ENCODE measurements at places on chromosomes 2 and 18. TPM values are rescaled to one million over a fixed set of nuclear protein-coding genes. Genes with fewer than 3 reads are reported as not detected.

Gene STAM2
- total RNA-seq = 20.8 TPM

DNA sequence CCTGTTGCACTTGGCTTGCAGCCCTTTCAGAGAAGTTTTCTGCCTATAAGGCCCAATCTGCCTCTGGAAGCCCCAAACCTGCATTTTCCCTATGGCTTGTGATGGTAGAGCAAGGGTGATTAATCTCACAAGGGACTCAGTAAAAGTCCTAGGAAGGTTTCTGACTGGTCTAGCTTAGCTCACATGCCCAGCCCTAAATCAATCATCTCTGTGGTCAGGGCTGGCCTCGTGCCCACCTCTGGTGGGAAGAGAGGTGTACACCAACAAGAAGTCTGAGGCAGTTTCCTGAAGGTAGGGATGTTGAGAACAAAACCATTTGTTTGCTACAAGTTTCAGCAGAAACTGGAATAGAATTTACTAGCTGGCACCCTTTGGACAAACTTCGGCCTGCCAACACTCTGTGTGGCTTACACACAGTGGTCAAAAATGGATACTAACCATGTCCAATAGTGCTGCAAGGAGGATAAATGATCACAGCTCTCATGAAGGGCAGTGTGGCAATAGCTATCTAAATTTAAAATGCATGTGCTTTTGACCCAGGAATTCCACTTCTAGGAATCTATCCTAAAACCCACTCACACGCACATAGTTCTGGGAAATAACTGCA is 96.4 kb downstream of the EN1 start:
- no peak for DNase-seq
- H3K4me1 ChIP-seq = no peaks in the 10 kb centered on the region
- H3K27me3 ChIP-seq = no peaks in the 10 kb centered on the region
- no peak overlapping the region for H3K27ac ChIP-seq
- no peak overlapping the region for H3K4me3 ChIP-seq

Gene CHN1
- 4.2 TPM for total RNA-seq

GRCh38 chr2:29245742-29246382 is 130.6 kb downstream of the CLIP4 start:
- H3K27ac ChIP-seq = no peak overlapping the region
- no peaks in the 10 kb centered on the region for H3K27me3 ChIP-seq
- H3K4me1 ChIP-seq = no peaks in the 10 kb centered on the region
- no peak overlapping the region for H3K4me3 ChIP-seq
- no peaks in the 10 kb centered on the region for H3K36me3 ChIP-seq

- no peaks in the 10 kb centered on the region for H3K27me3 ChIP-seq
- peaks cover 3% of the 10 kb centered on the region for H3K4me1 ChIP-seq
- H3K36me3 ChIP-seq = no peaks in the 10 kb centered on the region
Observed at GRCh38 chr18:31199190-31199769, 36.6 kb upstream of the DSC1 start.

GRCh38 chr2:58667137-58667774 is 426.1 kb upstream of the FANCL start:
- H3K27me3 ChIP-seq = no peaks in the 10 kb centered on the region
- H3K27ac ChIP-seq = no peak overlapping the region
- no peak for DNase-seq
- H3K36me3 ChIP-seq = no peaks in the 10 kb centered on the region
- no peak overlapping the region for H3K4me3 ChIP-seq

Gene C2orf72
- 5.3 TPM for total RNA-seq

Gene UGT1A9
- not detected for total RNA-seq

DNA sequence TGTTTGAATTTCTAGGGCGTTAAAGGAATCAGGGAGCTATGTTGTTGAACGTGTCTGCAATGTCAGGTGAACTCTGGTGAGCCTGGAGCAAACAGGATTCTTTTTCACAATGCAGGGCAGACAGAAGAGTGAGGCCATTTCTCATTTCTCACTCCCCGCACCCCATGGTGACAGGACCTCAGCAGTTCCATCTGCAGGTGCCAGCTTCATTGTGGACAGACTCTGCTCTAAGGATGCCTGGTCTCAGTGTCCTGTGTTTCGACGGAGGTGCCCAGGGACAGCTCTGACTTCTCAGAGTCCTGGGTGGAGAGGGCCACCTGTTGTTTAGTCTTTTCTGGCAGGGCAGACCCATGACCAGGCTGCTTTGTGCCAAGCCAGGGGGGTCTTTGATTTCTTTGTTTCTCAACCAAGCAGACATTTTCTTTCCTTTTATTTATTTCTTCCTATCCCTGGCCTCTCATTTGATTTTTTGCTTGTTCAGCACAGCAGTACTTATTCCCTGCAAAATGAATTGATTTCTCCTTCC is 201.5 kb downstream of the RNF144A start:
- no peaks in the 10 kb centered on the region for H3K36me3 ChIP-seq
- no peaks in the 10 kb centered on the region for H3K27me3 ChIP-seq
- no peaks in the 10 kb centered on the region for H3K4me1 ChIP-seq
- no peak overlapping the region for H3K27ac ChIP-seq
- H3K4me3 ChIP-seq = no peak overlapping the region

Gene CNDP1
- 0.09 TPM for total RNA-seq

- no peak overlapping the region for H3K4me3 ChIP-seq
- H3K36me3 ChIP-seq = no peaks in the 10 kb centered on the region
- no peaks in the 10 kb centered on the region for H3K27me3 ChIP-seq
- no peak overlapping the region for H3K27ac ChIP-seq
Observed at GRCh38 chr2:107801498-107801897, 25.2 kb upstream of the RGPD4 start.

GRCh38 chr2:236826606-236827156 is 257.1 kb downstream of the ACKR3 start:
- no peak overlapping the region for H3K27ac ChIP-seq
- DNase-seq = no peak
- H3K4me3 ChIP-seq = no peak overlapping the region
- H3K27me3 ChIP-seq = no peaks in the 10 kb centered on the region
- H3K36me3 ChIP-seq = no peaks in the 10 kb centered on the region

GRCh38 chr2:232239951-232240681 is 138.4 kb upstream of the ALPP start:
- H3K27me3 ChIP-seq = no peaks in the 10 kb centered on the region
- peaks cover 3% of the 10 kb centered on the region for H3K36me3 ChIP-seq
- H3K4me1 ChIP-seq = peaks cover 16% of the 10 kb centered on the region
- H3K4me3 ChIP-seq = no peak overlapping the region
- DNase-seq = no peak

GRCh38 chr2:17620841-17621240 is 80.3 kb downstream of the VSNL1 start:
- no peaks in the 10 kb centered on the region for H3K36me3 ChIP-seq
- no peaks in the 10 kb centered on the region for H3K27me3 ChIP-seq

Gene ZAP70
- 1.2 TPM for total RNA-seq

DNA sequence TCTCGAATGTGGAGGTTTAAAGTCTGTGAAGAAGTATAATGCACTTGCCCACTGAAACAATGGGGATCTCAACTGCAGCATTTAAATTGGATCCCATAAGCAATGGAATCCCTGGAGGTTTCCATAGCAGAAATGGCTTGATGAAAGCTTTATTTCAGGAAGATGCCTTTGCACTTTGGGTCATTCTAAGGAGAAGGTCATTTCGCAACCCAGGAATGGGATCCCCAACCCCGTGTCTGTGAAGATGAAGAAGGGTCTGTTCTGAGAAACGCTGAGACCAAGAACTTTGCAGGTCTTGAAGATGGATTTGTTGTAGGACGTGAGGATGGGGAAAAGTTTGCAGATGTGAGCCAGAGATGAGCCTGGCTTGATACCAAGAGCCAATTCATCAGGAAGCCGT is 1.8 kb upstream of the KCNG3 start:
- no peaks in the 10 kb centered on the region for H3K27me3 ChIP-seq
- no peaks in the 10 kb centered on the region for H3K4me1 ChIP-seq
- H3K4me3 ChIP-seq = no peak overlapping the region

GRCh38 chr2:43559391-43560230 is 36.2 kb downstream of the THADA start:
- H3K27me3 ChIP-seq = no peaks in the 10 kb centered on the region
- H3K36me3 ChIP-seq = peaks cover 14% of the 10 kb centered on the region
- no peak overlapping the region for H3K27ac ChIP-seq

DNA sequence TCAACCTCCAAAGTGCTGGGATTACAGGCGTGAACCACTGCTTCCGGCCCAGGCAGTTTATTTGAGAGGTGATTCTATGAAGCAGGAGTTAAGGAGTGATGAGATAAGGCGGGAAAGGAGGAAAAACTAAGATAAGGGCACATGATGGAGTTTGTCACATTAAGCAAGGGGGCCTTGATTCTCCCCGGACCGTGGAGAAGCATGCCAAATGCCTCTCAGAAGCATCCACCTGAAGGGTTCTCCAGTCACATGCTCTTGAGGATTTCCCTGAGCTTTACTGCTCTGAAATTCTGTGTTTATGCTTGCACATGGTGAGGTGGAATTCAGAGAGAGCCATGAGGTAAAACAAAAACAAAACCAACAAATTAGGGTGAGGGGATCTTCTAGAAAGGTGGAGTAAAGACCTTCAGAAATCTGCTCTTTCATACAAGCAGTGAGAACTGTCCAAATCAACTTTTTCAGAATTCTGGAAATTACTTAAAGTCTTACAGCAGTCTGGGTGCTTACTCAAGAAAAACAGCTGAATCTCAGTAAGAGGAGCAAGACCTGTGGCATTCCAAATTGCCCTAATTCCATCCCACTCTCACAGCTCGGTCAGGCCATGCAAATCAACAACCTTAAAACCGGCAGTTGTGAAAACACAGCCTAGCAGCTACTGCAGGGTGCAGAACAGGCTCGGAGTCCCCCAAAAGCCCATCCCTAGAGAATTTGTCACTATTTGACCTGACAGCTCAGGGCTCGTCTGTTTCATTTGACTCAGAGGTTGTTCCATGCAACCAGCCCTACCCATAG is 69.1 kb upstream of the CTLA4 start:
- DNase-seq = no peak
- H3K27ac ChIP-seq = no peak overlapping the region
- no peaks in the 10 kb centered on the region for H3K27me3 ChIP-seq
- H3K36me3 ChIP-seq = no peaks in the 10 kb centered on the region

Gene CNTNAP5
- total RNA-seq = 0.09 TPM

Gene SPRED2
- total RNA-seq = 14.6 TPM

Gene CHRND
- 0.12 TPM for total RNA-seq

- no peaks in the 10 kb centered on the region for H3K27me3 ChIP-seq
- no peak for DNase-seq
- H3K4me3 ChIP-seq = no peak overlapping the region
- H3K36me3 ChIP-seq = no peaks in the 10 kb centered on the region
- no peaks in the 10 kb centered on the region for H3K4me1 ChIP-seq
Observed at GRCh38 chr2:99898336-99899048, 243.9 kb downstream of the AFF3 start.

GRCh38 chr2:122100346-122100745 is 344.9 kb downstream of the TSN start:
- no peak overlapping the region for H3K27ac ChIP-seq
- no peak for DNase-seq
- H3K4me3 ChIP-seq = no peak overlapping the region
- no peaks in the 10 kb centered on the region for H3K27me3 ChIP-seq

Gene DAW1
- not detected for total RNA-seq

GRCh38 chr18:11752116-11752911 is 63.2 kb downstream of the GNAL start:
- no peaks in the 10 kb centered on the region for H3K36me3 ChIP-seq
- no peak for DNase-seq
- H3K4me3 ChIP-seq = peak overlapping the region; percentile 25
- no peak overlapping the region for H3K27ac ChIP-seq

GRCh38 chr2:37654419-37654818 is 17.0 kb downstream of the CDC42EP3 start:
- peaks cover 4% of the 10 kb centered on the region for H3K4me1 ChIP-seq
- DNase-seq = no peak
- H3K36me3 ChIP-seq = no peaks in the 10 kb centered on the region

- no peaks in the 10 kb centered on the region for H3K36me3 ChIP-seq
- no peak overlapping the region for H3K4me3 ChIP-seq
- no peaks in the 10 kb centered on the region for H3K27me3 ChIP-seq
Observed at GRCh38 chr18:3008541-3008940, 4.4 kb downstream of the LPIN2 start.

- no peak overlapping the region for H3K27ac ChIP-seq
- H3K36me3 ChIP-seq = no peaks in the 10 kb centered on the region
- no peak overlapping the region for H3K4me3 ChIP-seq
- no peak for DNase-seq
- H3K4me1 ChIP-seq = no peaks in the 10 kb centered on the region
Observed at GRCh38 chr2:223779877-223780276, 57.5 kb downstream of the AP1S3 start.

DNA sequence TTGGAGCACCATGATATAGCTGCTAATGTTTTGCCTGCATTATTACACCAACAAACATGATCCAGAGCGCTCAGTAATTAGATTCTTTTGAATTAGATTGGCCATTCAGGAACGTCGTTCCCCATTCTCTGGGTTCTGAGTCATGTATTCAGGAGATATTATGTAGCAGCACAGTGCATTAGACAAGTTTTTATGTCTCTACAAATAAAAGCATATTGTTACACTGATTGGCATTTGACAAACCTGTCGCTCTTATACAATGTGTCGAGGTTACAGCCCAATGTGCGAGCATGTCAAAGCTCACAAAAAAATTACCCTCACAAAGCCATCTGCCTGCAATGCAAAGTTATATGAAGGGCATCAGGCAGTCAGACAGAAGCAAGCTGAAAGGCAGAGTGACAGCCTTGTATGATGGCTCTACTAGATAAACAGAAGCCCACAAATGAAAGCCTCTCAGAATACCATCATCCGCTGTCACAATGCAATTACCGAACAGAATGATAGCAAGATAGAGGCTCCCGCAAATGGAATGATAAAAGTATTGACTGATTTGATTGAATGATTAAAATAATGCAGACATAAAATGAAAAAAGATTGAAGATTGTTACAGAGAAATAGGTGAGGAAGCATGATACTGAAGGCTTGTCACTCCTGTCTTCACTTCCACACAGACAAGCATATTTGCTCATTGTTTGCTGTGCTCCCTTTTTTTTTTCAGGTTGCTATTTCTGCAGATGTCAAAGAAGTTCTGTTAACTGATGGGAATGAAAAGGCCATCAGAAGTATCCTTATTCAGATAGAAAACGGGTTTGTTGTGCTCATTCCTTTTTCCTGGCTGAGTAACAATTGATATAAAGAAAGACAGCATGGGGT is 234.6 kb upstream of the SIX3 start:
- no peak overlapping the region for H3K4me3 ChIP-seq
- H3K27me3 ChIP-seq = no peaks in the 10 kb centered on the region
- DNase-seq = no peak
- no peaks in the 10 kb centered on the region for H3K36me3 ChIP-seq
- no peaks in the 10 kb centered on the region for H3K4me1 ChIP-seq
- no peak overlapping the region for H3K27ac ChIP-seq

- no peaks in the 10 kb centered on the region for H3K4me1 ChIP-seq
- no peak overlapping the region for H3K27ac ChIP-seq
- H3K36me3 ChIP-seq = no peaks in the 10 kb centered on the region
- no peak overlapping the region for H3K4me3 ChIP-seq
- no peak for DNase-seq
Observed at GRCh38 chr2:47346638-47347037, 56.3 kb upstream of the MSH2 start.

GRCh38 chr2:58339548-58340243 is 98.6 kb upstream of the FANCL start:
- no peaks in the 10 kb centered on the region for H3K36me3 ChIP-seq
- no peaks in the 10 kb centered on the region for H3K4me1 ChIP-seq
- H3K27ac ChIP-seq = no peak overlapping the region
- H3K27me3 ChIP-seq = no peaks in the 10 kb centered on the region
